ENCODE measurements at places on chromosomes 2 and 18.

DNA sequence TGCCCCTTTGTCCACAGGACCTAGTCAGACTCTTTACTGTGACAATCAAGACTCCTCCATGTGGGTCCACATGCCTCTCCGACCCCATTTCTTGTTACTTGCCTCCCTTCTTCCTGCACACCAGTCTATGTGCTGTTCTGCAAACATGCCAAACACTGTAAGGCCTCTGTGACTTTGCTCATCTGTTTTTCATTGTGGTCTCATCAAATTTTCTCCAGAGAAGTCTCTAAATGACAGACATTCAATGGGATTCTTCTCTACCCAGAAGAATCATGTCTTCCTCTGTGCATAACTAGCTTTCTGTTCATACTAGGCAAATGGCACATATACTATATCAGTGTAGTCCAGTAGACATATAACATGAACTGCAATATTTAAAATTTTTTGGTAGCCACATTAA lies 43.0 kb upstream of the KCNE4 start:
- DNase-seq, result no peak

- no peak for DNase-seq
These were observed 115.5 kb upstream of the SH3BP4 start for GRCh38 chr2:234836271-234836670.

DNA sequence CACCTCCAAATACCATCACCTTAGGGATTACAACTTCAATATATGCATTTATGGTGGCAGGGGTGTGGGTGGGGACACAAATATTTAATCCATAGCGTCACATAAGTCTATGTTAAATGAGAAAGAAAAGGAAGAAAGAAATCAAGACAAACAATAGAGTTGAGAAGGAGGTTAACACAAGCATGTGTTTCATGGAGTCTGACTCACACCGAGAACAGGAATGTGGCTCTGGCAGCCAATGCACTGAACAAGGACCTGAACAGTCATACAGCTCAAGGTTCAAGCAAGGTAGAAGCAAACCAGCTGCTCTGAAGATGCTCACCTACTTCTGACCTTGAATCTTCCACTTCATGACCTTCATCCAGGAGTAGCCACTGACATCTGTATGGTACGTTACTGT lies 36.2 kb upstream of the LPIN1 start:
- DNase-seq, result no peak

GRCh38 chr2:20168048-20168726 lies 56.7 kb downstream of the SDC1 start:
- no peak for DNase-seq

DNA sequence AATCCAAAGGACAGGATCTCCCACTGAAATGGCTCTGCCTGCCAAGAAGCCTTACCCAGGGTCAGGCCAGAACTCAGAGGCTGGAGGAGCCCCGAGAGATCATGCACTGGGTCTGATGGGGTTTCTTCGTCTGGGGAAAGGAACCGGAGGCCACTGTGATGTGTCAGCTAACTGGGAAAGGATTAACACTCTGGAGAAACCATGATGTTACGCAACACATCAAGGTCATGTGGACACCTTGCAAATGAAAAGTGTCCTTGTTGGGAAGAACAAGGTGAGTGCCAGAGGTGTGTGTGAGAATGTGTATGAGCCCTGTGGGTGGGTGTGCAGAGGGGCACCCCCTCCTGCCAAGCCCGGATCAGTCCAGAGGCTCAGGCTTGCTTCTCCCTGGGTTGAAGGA lies 86.9 kb downstream of the CRACDL start:
- no peak for DNase-seq

GRCh38 chr2:15731889-15732271 lies 140.2 kb downstream of the DDX1 start:
- no peak for DNase-seq

- no peak for DNase-seq
These were observed 32.0 kb upstream of the ACYP2 start for GRCh38 chr2:54083445-54083844.

GRCh38 chr2:95372216-95372829 lies 30.2 kb upstream of the FAHD2A start:
- no peak for DNase-seq

- no peak for DNase-seq
These were observed 54.7 kb downstream of the SERPINB7 start for GRCh38 chr18:63829886-63830285.

GRCh38 chr2:203707530-203707929 lies 1.1 kb downstream of the CD28 start:
- no peak for DNase-seq

DNA sequence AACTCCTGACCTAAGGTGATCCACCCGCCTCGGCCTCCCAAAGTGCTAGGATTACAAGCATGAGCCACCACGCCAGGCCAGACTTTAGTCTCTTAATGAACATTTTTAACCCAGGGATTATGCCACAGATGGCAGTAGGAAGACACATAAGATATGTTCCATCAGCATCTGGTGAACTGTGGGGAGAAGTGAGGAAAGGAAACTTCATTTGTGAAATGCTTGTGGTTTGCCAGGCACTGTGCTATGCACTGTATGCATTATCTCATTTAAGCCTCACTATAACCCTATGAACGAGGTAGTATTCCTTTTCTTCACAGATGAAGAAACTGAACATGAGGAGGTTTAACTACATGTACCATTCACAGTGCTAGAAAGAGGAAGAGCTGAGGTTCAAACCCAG lies 29.3 kb downstream of the PTRHD1 start:
- no peak for DNase-seq

- DNase-seq, result no peak
These were observed 833.2 kb upstream of the SALL3 start for GRCh38 chr18:78146136-78147085.

DNA sequence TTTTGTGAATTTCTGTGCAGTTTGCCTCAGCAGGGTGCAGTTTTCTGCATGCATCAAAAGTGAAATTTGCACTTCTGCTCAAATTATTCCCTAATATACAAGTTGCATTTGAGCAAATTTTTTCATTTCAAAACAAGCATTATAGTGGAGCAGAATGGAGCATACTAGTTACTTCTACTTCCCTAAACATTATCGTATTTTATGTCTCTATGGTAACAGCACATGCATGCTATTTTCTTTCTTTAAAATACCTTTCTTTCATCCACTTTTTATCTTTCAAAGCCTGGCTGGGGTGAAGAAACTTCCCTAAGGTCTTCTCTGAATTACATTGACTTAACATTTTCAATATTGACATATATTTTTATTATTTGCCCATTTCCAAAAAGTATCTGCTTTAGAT lies 11.2 kb downstream of the RHBDD1 start:
- DNase-seq, result no peak

DNA sequence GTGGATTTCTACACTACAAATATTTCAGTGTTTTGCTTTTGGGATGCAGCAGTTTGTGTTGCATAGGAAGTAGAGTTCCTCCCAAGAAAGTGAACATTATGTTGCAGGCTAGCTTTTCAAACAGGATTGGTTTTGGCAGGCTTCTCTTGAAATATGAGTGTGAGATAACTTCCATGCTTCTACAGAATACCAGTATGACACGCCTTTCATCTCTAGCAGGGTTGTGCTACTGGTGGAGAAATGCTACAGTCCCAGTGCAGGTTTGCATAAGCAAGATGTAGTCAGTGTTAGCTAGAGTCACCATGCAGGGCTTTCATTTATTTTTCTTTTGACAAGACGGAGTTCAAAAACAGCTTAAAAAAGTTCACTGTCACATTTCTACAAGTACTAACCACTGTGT lies 17.1 kb upstream of the CAVIN2 start:
- no peak for DNase-seq

GRCh38 chr2:210028178-210028577 lies 25.7 kb downstream of the RPE start:
- no peak for DNase-seq

- DNase-seq, result peak; percentile 8
These were observed 79.2 kb upstream of the EPC2 start for GRCh38 chr2:148565272-148565894.

DNA sequence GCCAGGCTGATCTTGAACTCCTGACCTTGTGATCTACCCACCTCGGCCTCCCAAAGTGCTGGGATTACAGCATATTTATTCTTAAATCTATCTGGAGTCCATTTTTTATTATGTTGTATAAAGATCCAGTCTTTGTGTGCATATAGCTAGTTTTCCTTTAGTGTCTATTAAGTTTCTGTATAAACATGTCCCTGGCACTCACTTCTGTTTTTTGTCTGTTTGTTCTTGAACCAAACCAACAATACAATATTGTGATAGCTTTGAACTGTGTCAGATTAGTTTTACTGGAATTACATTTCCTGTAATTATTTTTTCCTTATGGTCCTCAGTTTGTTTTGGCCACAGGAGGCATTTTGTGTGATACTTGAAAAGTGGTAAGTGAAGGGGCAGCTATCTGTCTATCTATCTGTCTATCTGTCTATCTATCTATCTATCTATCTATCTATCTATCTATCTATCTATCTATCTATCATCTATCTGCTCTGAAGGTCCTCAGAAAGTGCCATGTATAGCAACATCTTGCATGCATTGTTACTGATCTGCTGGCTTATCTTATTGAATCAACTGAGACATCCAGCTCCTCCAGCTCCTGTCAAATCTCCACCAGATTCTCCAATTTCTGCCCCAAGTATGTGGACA lies 70.9 kb upstream of the ACVR1 start:
- DNase-seq, result no peak

DNA sequence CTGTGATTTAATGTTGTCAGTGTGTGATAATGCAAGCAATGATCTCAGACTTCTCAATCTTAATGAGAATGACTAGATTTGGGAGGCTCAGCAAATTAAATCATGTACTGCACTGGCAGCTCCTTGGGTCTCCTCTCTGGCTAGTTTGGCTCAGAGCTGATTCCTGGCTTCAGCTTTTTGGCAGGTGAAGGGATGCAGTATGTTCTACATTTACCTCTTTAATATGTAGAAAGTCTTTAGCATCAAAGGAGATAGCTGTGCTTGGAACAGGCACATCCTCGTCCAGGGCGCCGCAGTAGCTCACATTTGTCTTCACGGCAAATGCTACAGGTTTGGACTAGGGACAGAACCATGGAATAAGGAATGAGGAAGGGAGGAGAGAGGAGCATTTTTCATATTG lies 52.4 kb upstream of the ARL5A start:
- DNase-seq, result no peak

DNA sequence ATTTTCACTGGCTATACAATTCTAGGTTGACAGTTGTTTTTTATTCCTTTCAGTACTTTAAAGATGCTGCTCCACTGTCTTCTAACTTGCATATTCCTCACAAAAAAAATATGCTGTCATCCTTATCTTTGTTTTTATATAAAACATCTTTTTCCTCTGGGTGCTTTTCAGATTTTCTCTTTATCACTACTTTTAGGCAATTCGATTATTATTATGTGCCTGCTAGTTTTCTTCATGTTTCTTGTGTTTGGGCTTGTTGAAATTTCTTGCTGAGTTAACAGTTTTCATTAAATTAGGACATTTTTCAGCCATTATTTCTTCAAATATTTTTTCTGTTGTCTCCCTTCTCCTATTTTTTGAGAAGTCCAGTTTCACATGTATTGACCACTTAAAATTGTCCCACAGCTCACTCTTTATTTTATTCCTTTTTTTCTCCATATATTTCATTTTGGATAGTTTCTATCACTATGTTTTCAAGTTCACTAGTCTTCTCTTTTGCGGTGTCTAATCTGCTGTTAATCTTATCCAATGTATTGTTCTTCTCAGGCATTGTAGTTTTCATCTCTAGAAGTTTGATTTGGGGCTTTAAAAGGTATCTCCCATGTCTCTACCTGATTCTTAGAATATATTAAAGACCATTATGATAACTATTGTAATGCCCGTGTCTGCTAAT lies 205.1 kb upstream of the SIX3 start:
- no peak for DNase-seq

DNA sequence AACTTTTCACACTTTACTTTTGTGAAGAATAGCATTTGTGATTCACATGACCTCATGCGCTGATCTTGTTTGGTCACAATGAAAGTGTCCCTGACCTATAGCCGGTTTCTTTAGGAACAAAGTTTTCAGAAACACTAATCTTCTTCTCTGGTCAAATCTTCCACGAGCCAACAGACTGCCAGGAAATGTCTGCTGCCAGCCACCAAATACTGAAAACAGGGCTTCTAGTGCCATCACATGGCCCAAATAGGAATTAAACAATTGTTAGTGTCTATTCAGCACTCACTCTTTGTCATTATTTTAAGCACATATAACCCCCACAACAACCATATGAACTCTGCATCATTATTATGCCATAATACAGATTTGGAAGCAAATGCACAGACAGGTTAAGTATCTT lies 286.5 kb upstream of the SYT4 start:
- DNase-seq, result peak; percentile 48

GRCh38 chr18:58892488-58892887 lies 27.8 kb downstream of the ZNF532 start:
- no peak for DNase-seq

DNA sequence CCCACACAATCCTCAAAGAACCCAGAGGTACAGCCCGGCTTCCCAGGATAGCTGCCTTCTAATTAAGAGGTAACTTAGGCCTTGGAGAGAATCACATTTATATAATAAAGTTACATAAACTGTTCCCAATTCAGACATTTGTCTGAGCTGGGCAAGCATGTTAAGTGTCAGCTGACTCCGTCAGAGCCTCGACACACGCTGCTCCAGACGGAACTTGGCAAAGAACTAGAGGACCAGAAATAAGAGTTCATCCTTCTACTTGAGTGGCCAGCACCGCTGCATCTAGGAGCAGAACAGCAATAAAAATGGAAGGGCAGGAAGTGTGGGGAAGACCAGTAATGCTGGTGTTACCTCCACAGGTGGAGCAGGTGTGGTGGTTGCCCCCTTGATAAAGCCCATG lies 80.5 kb downstream of the MYO5B start:
- DNase-seq, result no peak

DNA sequence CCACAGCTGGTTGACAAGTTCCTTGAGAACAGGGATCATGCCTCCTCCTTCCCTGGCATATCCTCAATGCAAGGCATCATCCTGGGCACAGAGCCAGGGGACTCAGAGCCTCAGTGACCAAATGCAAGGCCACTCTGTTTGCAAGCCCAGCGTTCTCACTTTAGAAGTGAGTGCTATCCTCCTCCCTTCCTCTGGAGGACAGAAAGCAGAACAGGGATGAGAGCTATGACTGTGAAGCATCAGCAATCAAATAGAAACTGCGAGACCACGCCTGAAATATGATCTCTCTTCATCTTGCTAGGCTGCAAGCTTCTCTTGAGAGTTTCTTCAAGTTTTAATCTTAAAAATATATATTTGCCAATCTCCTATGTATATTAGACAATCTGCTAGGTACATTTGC lies 119.8 kb downstream of the LRATD1 start:
- DNase-seq, result no peak

DNA sequence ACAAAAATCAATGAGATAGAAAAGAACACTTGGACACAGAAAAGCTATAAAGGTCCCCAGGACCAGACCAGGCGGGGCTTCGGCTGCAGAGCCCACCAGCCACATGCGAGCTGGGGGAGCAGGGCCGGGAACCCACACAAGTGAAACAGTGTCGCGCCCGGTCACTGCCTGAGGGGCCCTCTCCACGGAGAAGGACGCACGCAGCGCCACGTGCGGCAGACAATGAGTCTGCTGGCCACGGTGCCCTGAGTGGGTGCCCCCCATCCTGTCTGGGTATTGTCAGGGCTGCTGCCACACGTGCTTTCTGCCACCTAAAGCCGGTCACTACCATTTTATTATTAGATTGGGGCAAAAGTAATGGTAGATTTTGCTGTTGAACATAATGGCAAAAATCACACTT lies 207.9 kb upstream of the HDAC4 start:
- no peak for DNase-seq

- DNase-seq, result no peak
These were observed 777.8 kb upstream of the RAB6C start for GRCh38 chr2:129201696-129202095.

GRCh38 chr18:69002233-69002632 lies 204.4 kb downstream of the CCDC102B start:
- no peak for DNase-seq
